ENCODE measurements at places on chromosomes 1 and 21.

GRCh38 chr1:40264354-40264781, 6.3 kb downstream of the ZMPSTE24 start:
- peak; percentile 46 for DNase-seq

DNA sequence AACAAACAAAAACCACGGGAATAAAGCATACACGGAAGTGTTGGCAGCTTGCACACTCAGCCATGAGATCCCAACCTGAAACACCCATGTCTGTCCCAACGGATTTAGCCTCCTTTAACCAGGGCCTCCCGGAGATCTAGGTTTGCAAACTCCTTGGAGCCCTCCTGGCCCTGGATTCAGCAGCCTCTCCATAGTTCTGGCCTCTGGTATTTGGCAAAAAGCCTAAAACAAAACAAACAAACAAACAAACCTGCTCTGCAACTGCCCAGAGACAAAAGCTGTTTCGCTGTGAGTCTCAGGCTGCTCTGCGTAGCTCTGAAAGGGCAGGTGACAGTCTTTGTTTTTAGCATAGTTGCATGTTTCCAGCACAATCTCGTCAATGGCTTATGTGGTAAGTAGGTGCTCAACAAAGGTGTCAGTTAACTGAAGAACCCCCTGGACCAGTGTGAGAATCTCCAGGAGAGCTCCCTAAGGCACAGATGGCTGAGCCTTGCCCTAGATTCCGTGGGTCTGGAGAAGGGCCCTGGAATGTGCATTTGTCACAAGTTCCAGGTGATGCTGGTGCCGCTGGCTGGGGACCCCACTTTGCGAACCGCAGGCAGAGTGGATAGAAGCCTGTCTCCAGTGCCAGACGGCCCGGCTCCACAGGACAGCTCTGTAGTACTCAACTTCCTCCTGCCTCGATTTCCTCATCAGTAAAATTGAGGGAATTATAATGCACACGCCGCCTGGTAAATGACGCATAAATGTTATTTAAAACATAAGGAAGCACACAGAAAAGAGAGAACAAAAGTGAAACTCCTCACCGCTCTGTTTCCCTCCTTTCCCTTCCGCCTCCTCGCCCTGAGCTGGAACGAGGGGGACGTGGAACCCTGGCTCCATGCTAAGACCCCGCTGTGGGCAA, 86.2 kb downstream of the RIPK4 start:
- no peak for DNase-seq

DNA sequence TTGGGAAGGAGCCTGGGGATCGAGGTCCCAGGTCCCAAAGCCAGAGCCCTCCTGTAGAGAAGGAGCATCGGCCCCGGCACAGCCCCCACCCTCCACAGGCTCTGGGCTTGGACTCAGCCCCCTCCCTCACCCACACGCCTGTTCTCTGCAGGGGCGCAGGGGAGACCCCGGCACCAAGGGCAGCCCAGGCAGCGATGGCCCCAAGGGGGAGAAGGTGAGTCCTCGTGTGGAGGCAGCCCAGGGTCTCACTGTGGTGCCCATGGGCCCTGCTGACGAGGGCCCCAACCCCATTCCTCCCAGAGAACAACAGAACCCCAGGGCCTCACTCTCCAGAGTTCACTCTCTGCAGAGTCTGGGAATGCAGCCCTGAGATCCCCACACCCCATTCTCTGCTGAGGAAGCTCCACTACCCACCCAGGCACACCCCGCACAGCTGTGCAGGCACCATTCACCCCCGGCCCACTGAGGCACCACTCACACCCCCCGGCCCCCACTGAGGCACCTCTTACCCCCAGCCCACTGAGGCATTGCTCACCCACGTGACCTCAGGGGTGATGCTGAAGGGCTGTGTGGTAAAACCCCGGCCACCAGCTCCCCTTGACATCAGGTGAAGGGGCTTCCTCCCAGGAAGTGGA, 21.8 kb downstream of the COL6A2 start:
- DNase-seq = no peak

GRCh38 chr1:214329470-214330220, 48.7 kb downstream of the SMYD2 start:
- no peak for DNase-seq

DNA sequence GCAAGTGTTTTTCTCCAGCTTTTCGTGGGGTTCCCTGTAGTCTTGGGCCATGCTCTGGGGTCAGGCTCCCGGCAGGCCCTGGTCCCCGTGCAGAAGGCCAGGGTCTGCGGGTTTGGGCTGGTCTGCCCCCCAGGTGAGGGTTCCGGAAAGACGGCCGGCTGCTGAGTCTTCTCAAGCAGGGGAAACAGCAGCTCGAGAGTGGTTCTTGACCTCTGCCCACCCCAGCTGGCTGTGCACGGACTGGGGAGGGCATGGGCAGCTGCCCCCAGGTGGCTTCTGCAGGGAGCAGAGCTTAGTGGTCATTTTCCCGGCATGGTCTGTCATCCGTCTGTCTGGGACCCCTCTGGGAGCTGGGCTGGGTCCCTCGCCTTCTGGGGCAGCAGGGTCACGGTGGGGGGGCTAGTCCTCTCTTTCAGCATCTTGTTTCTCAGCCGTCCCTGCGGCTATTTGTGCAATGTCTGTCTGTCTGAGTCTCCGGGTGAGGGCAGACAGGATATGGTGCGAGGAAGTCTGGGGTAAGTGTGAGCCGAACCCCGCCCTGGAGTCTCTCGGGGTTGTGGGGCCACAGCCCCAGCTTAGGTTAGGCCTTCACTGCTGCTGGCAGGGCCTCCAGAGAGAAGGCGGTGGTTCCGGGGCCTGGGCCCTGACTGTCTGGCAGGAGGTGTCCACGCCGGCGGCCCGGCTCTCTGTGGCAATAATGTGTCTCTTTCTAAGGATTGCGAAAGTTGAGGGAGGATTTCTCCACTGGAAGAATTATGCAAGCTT, 6.1 kb downstream of the SKI start:
- DNase-seq = peak; percentile 70

GRCh38 chr1:105005594-105006195, 1256.0 kb downstream of the AMY1C start:
- no peak for DNase-seq

DNA sequence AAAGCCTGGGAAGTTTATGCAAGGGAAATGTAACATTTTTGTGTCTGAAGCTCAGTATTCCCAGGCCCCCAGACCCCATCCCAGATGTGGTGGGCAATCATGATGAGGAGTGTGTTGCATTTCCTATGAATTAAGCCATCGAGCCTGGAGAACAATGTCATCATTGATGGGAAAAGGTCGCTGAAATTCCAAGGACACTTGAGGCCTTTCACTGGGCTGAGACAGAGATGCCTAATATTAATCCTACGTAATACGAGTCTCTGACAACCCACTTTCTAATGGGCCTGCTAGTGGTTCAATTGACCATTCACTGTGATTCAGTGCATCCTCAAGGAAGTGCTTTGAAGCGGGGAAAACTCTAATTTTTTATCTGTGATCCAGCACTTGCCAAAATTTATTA, 291.6 kb downstream of the PLPP3 start:
- DNase-seq = no peak

GRCh38 chr1:207825719-207826556, 74.1 kb downstream of the CD46 start:
- DNase-seq = peak; percentile 88

DNA sequence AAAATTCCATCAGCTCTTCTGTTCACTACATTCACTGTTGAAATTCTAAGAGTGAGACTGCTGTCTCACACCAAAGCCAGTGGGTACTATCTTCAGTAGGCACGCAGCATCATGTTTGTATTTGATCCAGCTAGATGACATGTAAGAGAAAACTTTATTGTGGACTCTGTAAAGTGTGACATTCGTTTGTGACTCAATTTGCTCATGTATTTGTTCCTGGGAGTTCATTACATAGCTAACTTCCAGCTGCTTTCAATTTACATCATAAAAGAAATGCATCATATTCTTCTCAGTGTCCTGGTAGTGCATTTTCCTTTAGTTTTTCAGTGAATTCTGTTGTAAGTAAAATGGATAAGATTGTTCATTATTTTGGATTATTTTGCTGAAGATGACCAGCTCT, 31.4 kb downstream of the CTH start:
- DNase-seq = no peak

GRCh38 chr1:17891205-17892110, 136.3 kb downstream of the ACTL8 start:
- DNase-seq = no peak

DNA sequence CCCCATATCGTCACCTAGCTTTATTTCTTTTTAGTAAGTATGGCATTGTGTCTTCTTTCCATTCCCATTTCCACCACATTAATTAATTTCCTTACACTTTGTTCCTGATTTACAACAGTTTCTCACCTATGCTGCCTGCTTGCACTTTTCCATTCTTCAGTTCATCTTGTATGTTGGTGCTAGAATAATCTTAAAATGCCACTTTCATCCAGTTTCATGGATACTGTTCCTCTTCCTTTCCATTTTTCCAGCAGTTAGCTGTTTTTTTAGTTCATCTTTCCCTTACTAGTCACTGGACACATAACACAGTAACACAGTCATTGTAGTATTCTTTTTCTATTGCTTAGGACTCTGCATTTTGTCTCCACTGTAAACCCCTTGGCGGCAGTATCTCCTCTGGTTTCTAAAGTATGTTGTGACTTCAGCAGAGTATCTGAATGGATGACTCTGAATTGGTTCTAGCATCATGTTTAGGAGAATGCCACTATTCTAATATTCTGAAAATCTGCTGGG, 2.1 kb downstream of the CDC7 start:
- no peak for DNase-seq

DNA sequence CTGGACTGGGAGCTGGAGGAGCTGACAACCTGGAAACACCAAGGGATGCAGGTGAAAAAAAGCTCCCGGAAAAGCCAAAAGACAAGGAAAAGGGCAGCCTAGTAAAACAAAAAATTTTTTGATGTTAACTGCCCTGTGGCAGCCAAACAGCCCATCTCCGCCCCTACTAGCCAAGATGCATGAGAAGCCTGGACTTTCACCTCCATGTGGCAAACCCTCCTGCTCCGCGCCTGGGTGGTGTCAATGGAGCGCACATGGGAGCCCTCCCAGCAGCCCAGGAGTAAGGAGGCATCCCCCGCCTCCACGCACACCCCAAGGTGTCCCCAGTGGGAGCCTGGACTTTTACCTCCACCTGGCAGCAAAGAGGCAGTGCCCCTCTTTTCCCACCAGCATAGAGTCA, 30.5 kb downstream of the LEMD1 start:
- no peak for DNase-seq

GRCh38 chr1:36834586-36834985, 199.7 kb downstream of the GRIK3 start:
- no peak for DNase-seq

DNA sequence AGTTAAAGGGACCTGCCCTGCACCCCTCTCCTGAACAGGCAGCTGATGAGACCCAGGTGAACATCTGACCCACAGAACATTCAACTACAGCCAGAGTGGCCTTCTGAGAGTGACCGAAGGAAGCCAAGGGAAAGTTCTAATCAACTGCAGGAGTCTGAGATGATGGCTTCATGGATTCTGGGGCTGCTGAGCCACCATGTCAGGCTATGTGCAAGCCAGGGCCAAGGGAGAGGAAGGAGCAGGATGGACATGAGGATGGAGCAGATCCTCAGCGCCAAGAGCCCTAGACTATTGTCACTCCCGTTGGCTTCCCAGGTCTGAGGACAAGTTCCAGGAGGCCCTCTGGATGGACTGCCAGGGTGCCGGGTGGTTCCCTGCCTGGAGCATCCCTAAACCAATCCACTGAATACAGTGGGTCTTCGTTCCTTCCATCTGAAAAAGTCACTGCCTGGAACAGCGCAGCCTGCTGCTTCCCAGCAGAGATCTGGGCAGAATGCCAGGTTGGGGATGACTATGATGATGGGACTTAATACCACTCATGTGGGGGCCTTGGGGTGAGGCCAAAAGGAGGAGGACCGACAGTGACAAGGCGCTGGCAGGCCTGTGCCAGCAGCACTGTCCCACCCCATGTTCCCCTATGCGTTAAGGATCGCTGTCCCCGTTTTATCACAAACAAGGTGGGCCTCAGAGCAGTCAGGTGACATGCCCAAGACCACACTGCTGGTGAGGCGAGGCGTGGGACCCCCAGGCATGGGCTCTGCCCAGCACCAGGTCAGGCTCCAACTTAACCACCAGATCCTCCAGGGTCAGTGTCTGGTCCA, 19.8 kb downstream of the SPOCD1 start:
- DNase-seq = no peak

DNA sequence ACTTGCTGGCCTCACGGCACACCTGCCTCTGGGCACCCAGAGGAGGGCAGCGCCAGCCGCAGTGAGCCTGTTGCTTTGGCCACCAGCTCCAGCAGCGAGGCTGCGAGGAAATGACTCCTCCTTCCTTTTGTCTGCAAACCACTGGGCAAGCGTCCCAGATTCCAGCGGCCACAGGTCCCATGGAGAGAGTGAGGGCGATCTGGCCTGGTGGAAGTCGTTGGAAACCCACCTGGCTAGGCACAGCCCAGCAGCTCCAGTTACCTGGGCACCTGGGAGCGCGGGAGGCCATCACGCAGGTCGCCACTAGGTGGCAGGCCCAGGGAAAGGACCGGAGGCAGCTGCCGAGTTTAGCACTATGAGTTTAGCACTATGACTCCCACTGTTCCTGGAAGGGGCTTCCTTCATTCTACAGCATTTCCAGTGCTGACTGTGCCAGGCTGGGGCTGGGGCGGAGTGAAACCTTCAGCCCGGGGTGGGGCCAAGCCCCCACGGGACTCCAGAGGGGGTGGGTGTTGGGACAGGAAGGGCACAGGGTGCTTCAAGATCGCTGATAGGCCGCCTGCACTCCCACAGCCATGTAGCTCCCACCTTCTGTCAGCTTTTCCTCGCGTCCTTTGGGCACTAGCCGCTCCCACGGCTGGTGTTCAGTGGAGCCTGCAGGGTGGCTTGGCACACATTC, 1.1 kb upstream of the ESPN start:
- peak; percentile 74 for DNase-seq

DNA sequence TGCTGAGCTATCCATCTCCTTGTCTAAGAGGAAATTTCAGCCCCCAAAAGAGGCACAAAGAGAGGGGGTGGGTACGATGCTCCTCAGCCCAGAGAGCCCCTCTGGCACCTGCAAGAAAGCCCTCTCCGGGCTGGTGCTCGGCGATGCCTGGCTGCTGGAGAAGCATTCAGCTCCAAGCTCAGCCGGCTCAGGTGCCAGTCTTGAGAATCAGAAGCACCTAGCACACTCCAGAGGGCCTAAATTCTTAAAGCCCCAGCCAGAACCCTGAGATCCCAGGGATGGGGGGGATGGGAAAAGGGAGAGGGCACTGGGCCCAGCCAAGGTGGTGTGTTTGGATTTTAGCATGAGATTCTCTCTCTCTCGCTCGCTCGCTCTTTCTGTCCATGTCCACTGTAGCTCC, 2.9 kb downstream of the GRIK3 start:
- no peak for DNase-seq

DNA sequence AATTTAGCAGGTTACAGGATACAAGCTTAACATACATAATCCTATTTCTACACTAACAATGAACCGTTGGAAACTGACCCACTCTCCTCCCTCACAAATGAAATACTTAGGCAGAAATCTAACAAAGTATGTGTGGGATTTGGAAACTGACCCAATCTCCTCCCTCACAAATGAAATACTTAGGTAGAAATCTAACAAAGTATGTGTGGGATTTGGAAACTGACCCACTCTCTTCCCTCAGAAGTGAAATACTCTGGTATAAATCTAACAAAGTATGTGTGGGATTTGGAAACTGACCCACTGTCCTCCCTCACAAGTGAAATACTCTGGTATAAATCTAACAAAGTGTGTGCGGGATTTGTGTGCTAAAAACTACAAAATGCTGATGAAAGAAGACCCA, 60.3 kb downstream of the TRAF5 start:
- no peak for DNase-seq

Data from activated naive CD8-positive, alpha-beta T cell treated with anti-CD3 and anti-CD28 coated beads for 36 hours (primary cell).